G401 (cell line): ENCODE measurements at places on chromosomes 13 and 19. TPM values are rescaled to one million over a fixed set of nuclear protein-coding genes. Genes with fewer than 3 reads are reported as not detected.

DNA sequence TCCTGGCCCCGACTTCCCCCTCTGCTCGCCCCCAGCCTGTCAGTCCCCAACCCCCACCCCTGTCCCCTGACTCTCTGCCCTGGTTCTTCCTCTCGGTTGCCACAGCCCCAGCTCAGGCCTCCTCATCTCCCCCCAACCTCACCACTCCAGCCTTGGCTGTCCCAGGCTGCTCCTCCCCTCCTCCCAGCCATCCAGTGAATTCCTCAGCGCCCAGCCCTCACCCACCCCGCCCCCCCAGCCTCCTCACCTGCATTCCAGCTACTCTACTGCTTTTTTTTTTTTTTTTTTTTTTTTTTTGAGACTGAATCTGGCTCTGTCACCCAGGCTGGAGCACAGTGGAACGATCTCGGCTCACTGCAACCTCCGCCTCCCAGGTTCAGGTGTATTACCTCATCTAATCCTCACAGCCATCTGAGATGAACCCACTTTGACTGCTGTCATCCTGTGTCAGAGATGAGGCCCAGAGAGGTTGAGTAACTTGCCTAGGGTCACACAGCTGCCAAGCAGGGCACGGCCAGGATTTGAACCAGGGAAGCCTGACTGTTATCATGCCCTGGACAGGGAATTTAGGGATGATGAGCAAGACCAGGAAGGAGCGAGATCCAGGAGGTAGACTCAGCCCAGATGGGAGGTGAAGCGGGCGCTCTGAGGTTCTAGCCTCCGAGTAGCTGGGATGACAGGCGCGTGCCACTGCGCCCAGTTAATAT, 2.6 kb downstream of the SULT2B1 start:
- DNase-seq = no peak

DNA sequence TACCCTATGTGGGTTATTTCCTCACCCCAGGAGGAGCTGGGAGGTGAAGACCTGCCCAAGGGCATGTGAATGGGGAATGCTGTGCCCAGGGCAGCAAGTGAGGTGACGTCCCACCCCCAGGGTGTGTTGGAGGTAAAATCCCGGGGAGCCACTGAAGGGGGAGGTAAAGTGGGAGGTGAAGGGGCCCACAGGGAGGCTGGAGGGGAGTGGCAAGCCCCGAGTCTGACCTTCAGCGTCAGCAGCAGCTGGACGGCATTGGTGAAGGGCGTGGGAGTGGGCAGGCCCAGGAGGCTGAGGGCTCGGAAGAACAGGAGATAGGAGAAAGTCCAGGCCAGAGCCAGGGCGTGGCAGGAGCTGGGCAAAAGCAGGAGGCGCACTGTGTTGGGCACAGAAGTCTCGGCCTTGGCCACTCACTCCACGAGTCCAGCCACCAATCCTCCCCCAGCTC, 2.4 kb downstream of the MBOAT7 start:
- DNase-seq = no peak

GRCh38 chr19:38055010-38055409, 148.0 kb downstream of the SIPA1L3 start:
- DNase-seq = no peak

DNA sequence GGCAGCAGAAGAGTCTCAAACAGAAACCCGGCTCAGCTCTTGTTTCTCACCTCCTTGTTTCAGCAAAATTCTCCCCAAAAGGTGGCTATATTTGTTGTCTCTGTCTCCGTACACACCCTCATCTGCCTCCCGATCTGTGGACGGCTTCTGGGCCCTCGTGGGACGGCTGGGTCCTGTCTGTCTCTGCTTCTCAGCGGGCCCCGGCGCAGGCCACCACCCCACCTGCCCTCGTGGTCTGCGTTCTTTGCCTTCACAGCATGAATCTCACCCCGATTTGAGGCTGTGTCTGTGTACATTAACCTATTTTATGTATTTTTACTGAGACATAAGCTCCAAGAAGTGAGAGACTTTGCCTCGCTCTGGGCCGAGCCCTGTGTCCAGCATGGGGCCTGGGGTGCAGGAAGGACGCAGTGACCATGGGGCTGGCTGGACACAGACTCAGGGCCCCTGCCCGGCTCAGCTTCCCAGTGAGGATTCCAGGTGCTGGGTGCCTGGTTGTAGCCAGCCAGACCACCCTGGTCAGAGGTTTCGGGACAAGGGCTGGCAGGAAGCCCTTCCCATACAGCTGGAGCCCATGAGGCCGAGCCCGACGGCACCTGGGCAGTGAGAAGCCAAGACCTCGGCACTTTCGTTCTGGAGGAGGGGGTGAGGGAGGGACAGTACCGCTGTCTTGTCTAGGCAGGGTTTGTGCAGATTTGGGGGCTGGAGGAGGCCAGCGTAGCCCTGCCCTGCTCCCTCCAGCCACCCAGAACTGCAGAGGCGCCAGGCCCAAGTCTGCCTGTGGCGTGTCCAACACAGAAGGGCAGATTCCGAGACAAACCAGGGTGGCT, 78.5 kb upstream of the MCF2L start:
- no peak for DNase-seq

DNA sequence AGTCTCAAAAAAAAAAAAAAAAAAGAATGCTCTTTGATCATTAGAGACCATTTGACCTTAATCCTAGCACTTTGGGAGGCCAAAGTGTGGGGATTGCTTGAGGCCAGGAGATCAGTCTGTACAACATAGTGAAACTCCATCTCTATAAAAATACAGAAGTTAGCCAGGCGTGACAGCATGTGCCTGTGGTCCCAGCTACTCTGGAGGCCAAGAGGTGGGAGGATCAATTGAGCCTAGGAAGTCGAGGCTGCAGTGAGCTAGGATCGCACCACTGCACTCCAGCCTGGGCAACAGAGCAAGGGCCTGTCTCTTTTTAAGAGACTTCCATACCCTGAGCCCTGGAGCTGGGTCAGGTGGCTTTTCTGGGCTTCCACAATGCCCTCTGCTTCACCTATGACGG, 11.5 kb upstream of the COLGALT1 start:
- DNase-seq = no peak

- no peak for DNase-seq
Observed at GRCh38 chr13:30061217-30061616, 210.8 kb upstream of the UBL3 start.

Gene ZNF433
- total RNA-seq = 0.43 TPM in 1 of 2 replicates, not detected in the other

DNA sequence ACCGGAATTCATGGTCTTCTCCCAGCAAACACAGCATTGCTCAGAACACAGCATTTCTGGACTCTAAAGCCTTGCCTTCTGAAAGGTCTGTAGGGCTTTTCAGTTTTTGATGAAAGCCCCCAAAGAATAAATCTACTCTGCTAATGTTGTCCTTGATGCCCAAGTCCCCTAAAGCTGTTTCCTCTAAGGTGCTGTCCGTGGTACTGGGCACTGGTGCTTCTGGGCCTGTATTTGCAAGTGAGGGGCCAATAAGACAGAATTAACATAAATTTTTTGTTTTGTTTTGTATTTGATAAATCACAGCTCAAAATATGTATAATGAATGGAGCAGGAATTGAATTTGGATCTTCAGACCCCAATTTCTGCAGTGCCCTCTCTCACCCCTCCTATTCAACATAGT, 12.1 kb upstream of the LGALS13 start:
- DNase-seq = no peak

DNA sequence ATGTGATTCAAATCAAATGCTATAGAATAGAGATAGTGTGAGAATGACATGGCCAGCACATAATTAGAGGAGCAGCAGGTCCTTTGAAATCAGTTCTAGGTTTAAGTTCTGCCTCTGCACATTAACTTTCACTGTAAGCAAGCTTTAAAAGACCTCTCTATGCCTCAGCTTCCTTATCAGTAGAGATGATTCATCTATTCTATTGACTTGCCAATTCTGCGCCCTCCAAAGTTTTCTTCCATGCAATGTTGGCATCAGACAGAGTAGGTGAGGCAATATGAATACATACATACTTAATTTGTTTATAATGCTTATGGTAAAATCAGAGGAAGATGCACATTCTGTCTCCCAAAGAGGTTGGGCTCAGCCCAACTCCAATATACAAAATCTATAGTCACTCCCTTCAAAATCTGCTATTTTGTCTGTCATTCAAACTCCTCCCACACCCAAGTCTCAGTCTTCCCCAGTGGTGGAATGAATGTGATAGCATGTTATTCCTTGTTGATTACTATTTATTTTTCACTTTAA, 525.5 kb downstream of the RFC3 start:
- no peak for DNase-seq

GRCh38 chr13:62302341-62302740, 886.7 kb upstream of the PCDH20 start:
- DNase-seq = no peak

GRCh38 chr13:50573066-50573465, 270.4 kb downstream of the DLEU7 start:
- no peak for DNase-seq
